ENCODE measurements at places on chromosomes 12 and 14. TPM values are rescaled to one million over a fixed set of nuclear protein-coding genes. Genes with fewer than 3 reads are reported as not detected.

The ABCD2 gene
- 13.3 TPM for total RNA-seq

The APOF gene
- total RNA-seq: not detected

The VAMP1 gene
- total RNA-seq: 0.98 TPM

The TMTC2 gene
- total RNA-seq: 23.4 TPM

The TEDC1 gene
- 3.0 TPM for total RNA-seq

The TMEM116 gene
- 12.5 TPM for total RNA-seq

The NELL2 gene
- 1,352 TPM for total RNA-seq

The CSAD gene
- 14.5 TPM for total RNA-seq

The CACNA1C gene
- 24.1 TPM for total RNA-seq

The STAC3 gene
- total RNA-seq: 0.25 TPM

The ARHGEF40 gene
- 15.0 TPM for total RNA-seq

The AKAP6 gene
- 107 TPM for total RNA-seq

The INHBE gene
- total RNA-seq: not detected

The HDAC7 gene
- total RNA-seq: 10.8 TPM

The PMCH gene
- total RNA-seq: not detected

The RIPK3 gene
- 0.25 TPM for total RNA-seq

The GPR68 gene
- total RNA-seq: 2.2 TPM

Measured in temporal lobe (tissue), 4 donors.